Thymus (tissue), 14 donors: ENCODE measurements at places on chromosomes 5 and 9.
A peak's percentile ranks its signal among the peaks of the same experiment; 100 is the strongest.

- DNase-seq: no peak
Measured at GRCh38 chr9:14343261-14344031, 29.5 kb upstream of the NFIB start.

- DNase-seq: no peak
Measured at GRCh38 chr9:123620239-123620638, 264.2 kb downstream of the CRB2 start.

DNA sequence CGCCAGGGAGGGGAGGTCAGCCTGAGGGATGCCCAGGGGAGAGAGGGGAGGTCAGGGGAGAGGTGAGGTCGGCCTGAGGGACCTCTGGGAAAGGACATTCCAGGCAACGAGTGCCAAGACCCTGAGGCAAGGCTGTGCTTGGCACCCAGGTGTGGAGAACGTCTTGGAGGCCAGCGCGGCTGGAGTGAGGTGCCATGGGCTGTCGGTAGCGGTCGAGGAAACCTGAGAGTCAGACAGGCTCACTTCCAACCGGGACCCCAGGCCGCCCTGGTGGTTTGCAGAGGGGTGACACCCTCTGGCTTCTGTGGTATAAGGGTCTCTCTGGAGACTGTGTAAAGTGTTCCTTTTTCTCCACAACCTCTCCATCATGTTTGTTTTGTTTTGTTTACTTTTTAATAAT, 82.9 kb downstream of the CACNA1B start:
- no peak for DNase-seq

- no peak for DNase-seq
Measured at GRCh38 chr5:144684899-144685298, 514.2 kb downstream of the KCTD16 start.

- DNase-seq: no peak
Measured at GRCh38 chr9:122261469-122261881, 3.2 kb downstream of the RBM18 start.

DNA sequence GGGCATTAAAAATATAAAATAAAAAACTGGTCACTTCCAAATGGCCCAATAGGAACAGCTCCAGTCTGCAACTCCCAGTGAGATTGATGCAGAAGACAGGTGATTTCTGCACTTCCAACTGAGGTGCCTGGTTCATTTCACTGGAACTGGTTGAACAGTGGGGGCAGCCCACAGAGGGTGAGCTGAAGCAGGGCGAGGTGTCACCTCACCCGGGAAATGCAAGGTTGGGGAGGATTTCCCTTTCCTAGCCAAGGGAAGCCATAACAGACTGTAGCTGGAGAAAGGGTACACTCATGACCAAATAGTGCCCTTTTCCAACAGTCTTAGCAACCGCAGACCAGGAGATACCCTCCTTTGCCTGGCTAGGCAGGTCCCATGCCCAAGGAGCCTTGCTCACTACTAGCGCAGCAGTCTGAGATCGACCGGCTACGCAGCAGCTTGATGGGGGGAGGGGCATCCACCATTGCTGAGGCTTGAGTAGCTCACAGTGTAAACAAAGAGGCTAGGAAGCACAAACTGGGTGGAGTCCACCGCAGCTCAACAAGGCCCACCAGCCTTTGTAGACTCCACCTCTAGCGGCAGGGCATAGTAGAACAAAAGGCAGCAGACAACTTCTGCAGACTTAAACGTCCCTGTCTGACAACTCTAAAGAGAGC, 12.7 kb downstream of the RLN1 start:
- peak; percentile 41 for DNase-seq

DNA sequence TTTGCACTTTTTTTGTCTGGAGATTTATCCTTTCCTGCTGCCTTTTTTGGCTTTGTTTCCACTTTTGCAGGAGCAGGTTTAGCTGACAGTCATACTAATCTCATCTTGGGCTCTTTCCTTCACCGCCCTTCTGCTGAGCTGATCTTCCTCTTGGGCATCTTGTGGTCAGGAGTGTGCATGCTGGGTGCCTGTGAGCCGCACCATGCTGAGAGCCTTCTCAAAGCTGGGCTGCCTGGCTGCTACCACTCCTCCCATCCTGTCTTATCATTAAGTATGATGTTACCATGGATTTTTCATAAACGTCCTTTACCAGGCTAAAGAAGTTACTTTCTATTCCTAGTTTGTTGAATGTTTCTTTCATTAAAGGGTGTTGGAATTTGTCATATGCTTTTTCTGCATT, 49.5 kb upstream of the MCCC2 start:
- DNase-seq: no peak
